Tibial nerve (tissue), 4 donors: ENCODE measurements at places on chromosomes 7 and 10.
A peak's percentile ranks its signal among the peaks of the same experiment; 100 is the strongest.

DNA sequence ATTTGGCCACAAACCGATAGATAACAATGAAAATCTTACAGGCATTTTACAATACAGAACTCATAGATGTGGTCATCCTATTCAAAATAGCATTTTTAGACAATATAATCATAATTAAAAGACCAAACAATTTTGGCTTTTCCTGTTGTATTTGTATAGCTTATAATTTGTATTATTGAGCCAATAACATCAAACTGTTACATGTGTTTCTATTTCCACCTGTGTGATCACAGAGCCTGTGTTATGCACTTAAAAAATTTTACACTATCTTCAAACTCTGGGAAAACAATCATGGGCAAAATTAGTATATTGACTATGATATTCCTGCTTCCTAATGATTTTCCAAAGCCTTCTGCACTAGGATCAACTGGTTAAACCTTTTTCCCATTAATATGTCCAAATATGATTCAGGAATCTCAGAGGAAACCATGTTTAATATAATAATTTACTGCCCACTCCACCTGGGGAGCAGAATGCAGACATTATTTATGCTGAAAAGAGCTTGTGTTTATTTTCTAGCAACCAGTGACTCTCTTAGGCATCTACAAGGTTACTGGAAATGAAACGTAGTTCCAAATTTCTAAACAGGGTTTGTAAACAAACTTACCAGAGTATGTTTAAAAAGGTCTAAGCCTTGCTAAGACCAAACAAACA lies 1.7 kb downstream of the RHOBTB1 start:
- DNase-seq, result no peak

GRCh38 chr7:84085998-84086397 lies 108.6 kb downstream of the SEMA3A start:
- DNase-seq, result no peak

GRCh38 chr7:22872096-22872807 lies 49.6 kb upstream of the TOMM7 start:
- no peak for DNase-seq

DNA sequence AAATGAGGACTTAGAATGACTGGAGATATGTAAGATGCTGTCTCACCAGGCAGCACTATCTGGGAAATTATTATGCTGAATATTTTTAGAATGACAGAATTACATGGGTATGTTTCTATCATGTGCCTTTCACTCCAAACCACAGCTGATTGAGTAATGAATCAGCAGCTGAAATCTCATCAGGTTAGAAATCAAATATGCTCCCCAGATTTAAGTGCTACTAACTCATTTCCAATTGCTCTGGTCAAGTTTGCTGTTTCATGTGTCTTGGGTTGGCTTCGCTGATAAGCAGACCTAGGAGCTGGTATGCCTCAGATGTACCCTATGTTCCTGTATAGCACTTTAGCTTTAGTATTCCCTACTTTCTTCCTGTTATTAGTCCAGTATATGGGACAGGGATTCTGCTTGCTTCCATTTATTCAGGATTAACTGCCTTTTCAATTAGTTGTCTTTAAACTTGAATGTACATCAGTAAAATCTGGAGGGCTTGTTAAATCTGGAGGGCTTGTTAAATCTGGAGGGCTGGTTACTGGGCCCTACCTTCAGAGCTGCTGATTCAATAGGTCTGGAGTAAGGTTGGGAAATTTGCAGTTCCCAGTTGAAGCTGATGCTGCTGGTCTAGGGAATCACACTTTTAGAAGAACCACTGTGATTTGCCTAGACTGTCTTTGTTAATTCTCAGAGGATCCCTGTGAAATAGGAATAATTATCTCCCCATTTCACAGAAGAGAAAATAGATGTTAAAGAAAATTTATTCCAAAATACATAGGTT lies 172.9 kb downstream of the DKK1 start:
- no peak for DNase-seq

DNA sequence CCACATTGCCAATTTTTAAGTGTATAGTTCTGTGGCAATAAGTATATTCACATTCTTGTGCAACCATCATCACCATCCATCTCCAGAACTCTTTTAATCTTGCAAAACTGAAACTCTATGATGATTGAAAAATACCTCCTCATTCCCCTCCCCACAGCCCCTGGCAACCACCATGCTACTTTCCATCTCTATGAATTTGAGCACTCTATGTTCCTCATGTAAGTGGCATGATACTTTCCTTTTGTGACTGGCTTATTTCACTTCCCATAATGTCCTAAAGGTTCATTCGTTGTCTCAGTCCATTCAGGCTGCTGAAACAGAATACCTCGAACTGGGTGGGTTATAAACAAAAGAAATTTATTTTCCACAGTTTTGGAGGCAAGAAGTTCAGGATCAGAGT lies 23.4 kb upstream of the EGR2 start:
- no peak for DNase-seq

GRCh38 chr7:100825751-100826513 lies 1.4 kb downstream of the EPHB4 start:
- DNase-seq, result no peak

DNA sequence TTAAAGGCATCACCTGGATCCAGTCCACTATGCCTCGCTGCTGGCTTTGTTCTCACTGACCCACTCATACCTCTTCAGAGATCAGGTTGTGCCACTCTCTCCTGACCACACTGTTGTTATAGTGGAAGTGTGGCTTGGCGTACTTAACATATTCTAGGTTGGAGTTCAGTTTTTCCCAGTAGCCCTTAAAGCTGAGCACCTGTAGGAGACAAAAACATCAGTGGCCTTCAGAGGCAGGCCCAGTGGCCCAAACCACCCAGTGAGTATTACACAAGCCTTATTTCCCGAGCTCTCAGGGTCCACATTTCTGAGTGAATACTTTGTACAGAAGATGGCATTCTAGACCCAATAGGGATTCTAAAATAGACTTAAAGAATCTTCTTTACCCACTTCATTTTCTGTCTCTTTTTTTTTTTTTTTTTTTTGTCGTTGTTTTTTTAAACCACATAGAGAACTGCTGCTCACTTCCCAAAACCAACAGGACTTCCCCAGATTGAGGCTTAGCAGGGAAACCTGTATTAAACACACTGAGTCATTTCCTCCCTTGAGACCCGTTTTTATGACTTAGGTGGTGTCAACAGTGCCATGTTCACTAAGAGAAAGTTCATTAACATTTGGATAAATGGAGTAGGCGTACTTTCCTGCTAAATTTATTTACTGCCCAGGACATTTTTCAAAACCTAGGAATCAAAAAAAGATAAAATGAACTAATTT lies 85.8 kb downstream of the GSAP start:
- DNase-seq, result no peak

GRCh38 chr10:7121154-7121797 lies 289.6 kb downstream of the SFMBT2 start:
- DNase-seq, result no peak

GRCh38 chr10:34216348-34216945 lies 598.6 kb downstream of the PARD3 start:
- DNase-seq, result no peak

DNA sequence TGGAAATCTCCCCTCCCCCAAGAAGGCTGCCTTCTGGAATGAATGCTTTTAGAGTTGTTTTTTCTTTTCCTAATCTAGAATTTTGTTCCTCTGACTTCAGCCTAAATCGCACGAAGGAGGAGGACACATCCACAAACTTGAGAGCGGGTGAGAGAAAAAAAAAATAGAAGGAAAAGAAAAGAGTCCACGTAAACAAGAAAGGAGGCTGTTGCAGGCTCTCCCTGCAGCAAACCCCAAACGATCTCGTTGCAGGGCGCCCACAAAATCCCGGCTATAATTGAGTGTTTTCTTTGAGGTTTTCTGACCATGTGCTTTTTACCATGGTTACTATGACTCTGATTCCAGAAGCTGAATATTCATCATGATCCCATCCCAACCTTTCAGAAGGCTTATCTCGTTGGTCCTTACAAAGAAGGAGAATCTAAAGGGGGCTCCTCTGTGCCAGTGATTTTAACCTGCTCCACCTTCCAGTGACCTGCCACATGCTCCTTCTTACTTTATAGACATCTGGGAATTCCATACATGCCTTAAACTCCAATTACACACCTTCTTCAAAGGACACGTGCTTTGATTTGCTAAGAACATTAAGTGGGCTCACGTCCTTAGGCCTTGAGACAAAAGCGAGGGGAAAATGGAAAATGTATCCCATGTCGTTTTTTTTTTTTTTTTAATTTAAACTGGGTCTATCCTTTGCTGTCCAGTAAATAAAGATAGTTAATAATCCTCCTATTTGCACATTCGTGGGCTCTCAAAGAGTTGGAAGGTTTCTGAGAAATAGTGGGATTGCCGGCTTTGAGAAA lies 5.8 kb downstream of the TWIST1 start:
- DNase-seq, result no peak

DNA sequence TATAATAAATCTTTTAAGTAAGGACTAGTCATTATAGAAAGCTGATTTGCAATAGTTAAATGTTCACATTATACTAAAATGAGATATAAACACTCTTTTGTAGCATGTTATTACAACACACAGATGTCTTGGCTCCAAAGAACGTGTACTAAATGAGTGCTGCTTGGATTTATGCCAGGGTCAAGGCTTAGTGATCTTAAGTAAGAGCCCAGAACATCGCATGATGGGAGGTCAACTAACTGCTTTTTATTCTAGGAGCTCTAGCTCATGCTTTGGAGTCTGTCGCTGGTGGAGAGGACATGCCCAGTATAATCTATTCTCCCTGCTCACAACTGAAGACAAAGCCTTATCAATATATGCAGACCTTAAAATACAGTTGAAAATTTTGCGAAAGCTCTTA lies 315.1 kb downstream of the BBS9 start:
- DNase-seq, result peak; percentile 89
